ENCODE measurements at places on chromosomes 4 and X. TPM values are rescaled to one million over a fixed set of nuclear protein-coding genes. Genes with fewer than 3 reads are reported as not detected.

BEX5 gene
- not detected for total RNA-seq

SPP1 gene
- 20.9 TPM for total RNA-seq

HELT gene
- not detected for total RNA-seq

GRCh38 chrX:44669626-44670025, 127.0 kb upstream of the FUNDC1 start:
- no peak for DNase-seq

DNA sequence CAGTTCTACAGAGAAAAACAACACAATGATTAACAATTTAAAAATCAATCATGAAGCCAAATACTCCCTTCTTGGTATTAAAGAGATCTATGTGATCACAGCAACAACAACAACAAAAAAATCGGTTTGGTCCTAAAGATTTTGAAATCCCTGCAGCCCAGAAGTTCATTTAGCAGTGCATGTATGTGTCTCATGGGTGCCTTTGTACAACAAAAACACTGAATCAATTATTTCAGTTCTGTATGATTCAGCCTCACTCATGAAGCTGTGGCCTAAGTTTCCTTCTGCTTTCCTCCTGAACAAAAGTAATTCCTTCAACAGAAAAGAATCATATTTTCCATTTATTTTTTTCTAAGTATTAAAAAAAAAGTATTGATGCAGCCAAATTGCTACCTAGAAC, 393.4 kb upstream of the NDST3 start:
- no peak for DNase-seq

DNA sequence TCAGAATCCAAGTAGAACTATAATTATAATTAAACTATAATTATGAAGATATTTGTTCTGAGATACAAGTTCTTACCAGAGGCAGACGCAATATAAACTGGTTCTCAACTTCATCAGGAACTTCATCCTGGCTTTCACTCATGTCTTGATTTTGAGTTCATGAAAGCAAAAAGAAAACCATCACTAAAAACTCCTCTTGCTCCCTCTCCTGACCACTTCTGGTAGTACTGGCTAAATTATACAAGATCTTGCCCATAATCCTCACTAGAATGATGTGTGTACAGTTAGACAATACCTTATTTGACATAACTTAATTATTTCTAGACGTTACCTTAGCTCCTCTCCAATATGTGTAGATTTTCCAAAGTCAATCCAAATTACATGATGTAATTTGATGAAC, 3.7 kb downstream of the TAF7L start:
- no peak for DNase-seq

MTNR1A gene
- total RNA-seq = not detected

GRCh38 chr4:75030649-75031235, 97.8 kb downstream of the PARM1 start:
- DNase-seq = no peak
